ENCODE measurements at places on chromosomes 6 and 20.

GRCh38 chr20:44125332-44126127 is 61.5 kb downstream of the JPH2 start:
- no peak for DNase-seq

DNA sequence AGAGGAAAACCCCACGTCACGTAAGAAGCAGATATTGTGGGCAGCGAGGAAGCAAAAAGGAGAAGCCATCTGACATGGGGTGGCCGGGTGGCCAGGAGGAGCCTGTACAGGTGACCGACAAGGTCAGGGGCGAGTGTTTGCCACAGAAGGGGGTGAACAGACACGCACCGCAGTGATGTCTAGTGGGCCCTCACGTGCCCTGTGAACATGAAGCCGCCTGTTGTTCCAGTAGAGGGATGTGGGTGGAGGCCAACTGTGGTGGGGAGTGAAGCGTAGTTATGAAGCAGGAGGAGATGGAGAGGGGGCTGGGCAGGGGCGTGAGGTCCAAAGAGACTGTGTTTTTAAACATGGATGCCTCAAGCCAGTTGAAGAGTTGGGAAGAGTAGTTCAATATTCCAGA is 20.5 kb downstream of the MYT1 start:
- no peak for DNase-seq

- DNase-seq = no peak
Measured at GRCh38 chr6:49299279-49299678, 163.8 kb downstream of the MMUT start.

DNA sequence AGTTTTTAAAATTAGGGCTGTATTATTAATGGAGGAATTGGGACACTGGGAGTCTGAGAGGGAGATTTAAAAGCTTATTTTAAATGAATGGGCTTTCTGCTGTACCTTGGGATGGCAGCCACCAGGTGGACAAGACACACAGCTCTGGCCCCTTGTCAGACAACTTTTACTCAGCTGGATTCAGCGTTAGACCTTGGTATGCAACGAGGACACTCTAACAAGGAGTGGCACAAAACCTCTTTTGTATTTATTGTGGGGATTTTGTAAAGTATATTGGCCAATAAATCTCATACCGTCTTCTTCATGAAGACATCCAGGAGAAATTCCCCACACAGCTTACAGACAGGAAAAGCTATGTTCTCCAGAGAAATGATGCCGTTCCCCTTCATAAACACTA is 105.7 kb downstream of the LCA5 start:
- DNase-seq = no peak

DNA sequence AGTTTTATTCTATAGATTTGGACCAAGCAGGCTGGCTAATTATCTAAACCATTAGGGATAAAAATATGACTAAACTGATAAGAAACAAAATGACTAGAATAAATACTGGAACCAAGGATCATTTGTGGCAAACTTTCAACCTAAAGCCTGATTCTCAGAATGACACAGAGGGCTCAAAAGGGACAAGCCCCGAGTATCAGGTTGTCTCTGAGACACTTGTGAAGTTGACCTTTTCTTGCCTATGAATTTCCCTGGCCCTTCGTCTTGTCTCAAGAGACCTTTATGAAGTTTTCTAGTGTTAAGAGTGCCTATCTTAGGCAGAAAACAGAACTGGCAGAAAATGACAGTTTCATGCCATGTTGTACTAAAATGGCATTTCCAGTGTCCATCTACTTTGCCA is 68.3 kb downstream of the IMPG1 start:
- no peak for DNase-seq

DNA sequence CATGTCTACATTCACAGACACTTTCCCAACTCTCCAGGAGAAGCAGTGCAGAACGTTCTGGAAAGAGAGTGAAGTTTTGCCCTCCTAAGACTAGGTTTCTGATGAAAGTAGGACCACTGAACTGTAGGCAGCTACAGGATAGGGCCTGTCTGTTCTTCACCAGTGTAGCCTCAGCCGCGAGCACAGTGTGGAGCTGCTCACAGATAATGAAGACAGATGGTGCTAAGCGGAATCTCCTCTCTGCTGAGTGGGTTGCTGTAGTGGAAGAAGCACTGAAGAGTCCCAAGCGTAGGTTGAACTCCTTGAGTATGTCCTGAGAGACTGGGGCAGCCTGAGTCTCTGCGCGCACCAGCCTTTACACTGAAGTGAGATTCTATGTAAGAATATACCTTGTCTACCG is 170.2 kb downstream of the PACRG start:
- no peak for DNase-seq

DNA sequence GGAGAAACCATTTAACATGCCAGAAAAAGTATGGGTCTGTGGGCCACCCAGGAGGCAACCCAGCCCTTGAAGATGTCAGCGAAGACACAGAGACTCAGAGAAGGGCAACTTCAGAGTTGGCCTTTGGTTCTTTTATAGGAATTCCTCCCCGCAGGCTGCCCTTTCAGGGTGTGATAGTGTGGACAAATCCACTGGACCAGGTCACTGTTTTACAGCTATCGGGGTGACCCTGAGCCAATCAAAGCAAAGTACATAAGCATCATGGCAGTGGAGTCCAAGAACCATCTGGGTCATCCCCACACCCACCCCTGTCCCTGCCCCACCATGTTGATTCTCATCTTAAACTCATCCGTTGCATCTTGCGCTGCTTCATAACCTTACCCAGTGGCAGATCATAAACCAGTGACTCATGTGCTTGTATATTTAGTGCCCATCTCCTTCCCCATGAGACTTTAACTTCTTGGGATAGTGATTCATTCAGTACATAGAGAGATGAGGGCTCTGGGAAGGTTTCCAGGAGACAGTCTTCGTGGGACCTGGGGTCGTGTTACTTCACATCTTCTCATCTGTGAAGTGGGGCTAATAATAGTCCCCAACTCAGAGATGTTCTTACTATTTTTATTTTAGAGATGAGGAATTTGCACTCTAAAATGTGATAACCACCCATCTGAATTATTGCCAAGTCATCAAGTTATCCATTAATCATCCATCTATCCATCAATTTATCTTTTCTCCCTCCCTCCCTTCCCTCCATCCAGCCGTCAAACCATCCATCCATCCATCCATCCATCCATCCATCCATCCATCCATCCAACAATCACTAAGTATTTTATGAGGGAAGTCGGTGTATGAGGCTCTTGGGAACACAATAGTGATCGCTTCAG is 51.0 kb downstream of the EDN3 start:
- DNase-seq = no peak

DNA sequence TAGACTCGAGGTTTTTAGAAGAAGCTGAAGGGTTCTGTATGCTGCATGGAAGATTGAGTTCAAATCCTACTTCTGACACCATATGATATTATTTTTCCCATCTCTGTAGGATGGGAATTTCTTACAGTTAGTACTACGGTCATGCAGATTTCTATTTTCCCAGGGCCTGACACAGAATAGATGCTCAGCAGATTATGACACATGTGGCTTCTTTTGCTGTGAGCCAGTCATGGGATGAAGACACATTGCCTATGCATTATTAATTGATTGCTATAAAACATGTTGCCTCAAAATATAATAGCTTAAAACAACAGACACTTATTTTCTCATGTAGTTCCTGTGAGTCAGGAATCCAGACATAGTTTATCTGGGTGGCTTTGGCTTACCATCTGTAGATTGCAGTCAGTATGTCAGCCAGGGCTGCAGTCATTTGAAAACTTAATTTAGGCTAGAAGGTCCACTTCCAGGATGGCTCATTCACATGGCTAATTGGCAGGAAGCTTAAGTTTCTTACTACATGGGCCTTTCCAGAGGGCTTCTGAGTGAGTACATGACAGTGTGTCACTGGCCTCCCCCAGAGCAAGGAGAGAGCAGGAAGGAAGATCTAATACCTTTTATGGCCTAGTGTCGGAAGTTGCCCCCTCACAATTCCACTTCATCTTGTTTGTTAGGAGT is 29.5 kb downstream of the TOP1 start:
- DNase-seq = no peak

- DNase-seq = no peak
Measured at GRCh38 chr6:44833248-44833647, 445.7 kb downstream of the CDC5L start.
